Mucosa of gallbladder (tissue), 1 donor: ENCODE measurements at places on chromosomes 1 and 21. TPM values are rescaled to one million over a fixed set of nuclear protein-coding genes. Genes with fewer than 3 reads are reported as not detected.

- no peak for DNase-seq
Observed at GRCh38 chr1:166383635-166384346, 217.0 kb upstream of the FAM78B start.

GRCh38 chr21:45162809-45163208 lies 88.4 kb downstream of the ADARB1 start:
- DNase-seq = no peak

KIAA0040 gene
- 16.1 TPM for total RNA-seq

- no peak for DNase-seq
Observed at GRCh38 chr1:201708085-201708512, 120.9 kb upstream of the IPO9 start.

PROX1 gene
- total RNA-seq = 11.1 TPM

DNA sequence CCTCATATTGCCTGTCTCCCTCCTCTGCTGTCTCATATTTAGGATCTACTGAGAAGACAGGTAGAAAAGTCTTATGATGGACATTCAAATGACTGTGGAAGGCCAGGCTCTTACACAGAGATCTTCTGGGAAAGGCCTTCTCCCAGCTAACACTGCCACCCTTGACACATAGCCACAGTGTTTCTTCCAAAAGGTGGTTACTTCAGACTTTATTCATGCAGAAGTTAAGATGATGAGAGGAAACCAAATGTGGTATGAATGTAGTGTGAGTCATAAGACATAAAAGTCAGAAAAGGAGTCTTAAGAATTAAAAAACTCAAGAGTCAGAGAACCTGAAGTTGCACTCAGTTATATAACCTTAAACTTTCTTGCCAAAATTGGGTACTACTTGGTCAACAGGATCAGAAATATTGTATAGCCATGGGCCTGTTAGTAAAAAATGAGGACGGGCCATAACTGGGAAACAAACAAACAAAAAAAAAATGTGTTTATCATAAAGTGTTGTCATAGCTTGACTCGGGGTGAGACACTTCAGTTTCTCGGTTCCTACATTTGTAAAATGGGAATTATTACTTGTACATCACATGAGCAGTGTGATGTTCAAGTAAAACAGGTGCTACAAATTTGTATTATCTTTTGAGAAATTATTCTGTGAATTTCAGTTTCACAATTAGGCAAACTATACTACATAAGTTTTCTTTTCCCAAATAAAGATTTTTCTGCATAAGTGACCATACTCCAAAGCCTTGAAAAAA lies 1.2 kb upstream of the DENND1B start:
- DNase-seq = no peak

DNA sequence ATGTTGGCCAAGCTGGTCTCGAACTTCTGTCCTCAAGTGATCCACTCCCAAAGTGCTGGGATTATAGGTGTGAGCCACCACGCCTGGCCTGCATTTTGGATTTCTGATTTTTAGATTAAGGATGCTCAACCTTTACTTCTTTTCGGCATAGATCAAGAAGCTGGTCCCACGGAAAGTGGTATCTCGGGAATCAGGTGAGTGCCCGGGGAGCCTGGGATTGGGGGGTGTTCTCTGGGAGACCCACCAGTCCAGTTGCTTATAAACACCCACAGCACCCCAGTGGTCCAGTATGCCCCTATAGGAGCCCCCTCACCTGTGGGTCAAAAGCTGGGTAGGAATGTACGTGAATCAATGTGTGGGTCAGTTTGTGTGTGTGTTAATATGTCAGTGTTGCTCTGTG lies 3.2 kb downstream of the SH3D21 start:
- no peak for DNase-seq
